ENCODE measurements at places on chromosomes 16 and 17.

GRCh38 chr17:63697341-63698286 lies 2.3 kb downstream of the LIMD2 start:
- peak; percentile 85 for DNase-seq

GRCh38 chr16:1174477-1175357 lies 21.8 kb downstream of the CACNA1H start:
- DNase-seq = no peak

DNA sequence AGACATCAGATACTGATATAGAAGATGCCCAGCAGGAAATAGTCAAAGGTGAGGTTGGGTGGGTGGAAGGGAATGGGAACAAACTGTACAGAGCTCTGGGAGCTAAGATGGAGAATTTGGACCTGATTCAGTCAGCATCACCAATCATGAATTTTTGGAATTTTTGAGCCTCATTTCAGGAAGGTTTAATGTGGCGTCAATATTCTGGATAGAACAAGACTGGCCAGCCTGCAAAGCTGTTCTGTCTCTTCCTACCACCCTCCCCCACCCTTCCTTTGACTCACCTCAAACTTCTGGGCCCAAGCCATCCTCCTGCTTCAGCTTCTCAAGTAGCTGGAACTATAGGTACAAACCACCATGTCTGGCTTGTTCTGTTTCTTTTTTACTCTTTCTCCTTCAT lies 32.6 kb downstream of the CTCF start:
- DNase-seq = no peak

DNA sequence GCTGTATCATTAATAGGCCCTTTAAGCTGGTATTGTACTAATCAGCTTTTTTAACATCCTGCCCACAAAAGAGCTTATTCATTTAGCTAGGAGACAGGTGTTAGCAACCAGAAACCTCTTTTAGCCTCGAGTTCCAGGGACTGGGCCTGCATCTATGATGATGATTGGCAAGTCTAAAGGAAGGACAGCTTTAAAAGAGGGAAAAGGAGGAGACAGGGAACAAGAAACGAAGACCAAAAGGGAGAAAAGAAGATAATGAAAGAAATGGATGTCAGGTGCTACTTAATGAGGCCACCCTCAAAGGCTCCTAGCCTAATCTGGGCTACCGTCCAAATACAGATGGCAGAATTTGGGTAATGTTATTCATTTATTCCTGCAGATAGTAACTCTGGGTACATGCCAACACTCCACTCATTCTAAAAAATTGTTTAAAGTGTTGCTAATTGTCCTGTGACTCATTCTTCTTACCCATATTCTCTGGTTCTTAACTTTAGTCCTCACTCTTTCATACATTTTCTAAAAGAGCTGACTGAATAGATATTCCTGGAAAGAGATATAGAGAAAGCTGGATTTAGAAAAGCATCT lies 18.7 kb upstream of the RFFL start:
- no peak for DNase-seq

DNA sequence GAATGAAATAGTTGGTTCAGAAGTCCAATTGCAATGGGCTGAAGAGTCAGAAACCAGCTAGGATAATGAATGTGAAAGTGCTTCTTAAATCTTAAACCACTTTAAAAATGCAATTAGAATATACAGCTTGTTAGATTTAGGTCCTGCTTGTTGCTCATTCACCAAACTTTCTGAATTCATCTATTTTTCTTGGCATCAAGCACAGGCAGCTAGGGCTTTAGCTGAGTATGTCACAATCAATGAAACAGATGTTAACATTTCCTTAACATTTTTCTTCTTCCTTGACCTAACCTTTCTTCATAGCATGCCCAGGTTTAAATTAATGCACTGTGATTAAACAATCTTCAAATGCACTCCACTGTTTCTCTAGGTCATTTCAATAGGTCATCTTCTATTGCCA lies 14.4 kb downstream of the KIF2B start:
- DNase-seq = no peak

- DNase-seq = peak; percentile 36
These were observed 13.5 kb upstream of the DHRS13 start for GRCh38 chr17:28916302-28916934.

GRCh38 chr16:24516900-24517669 lies 22.3 kb upstream of the RBBP6 start:
- peak; percentile 73 for DNase-seq

GRCh38 chr16:81834868-81835267 lies 55.8 kb downstream of the PLCG2 start:
- no peak for DNase-seq

DNA sequence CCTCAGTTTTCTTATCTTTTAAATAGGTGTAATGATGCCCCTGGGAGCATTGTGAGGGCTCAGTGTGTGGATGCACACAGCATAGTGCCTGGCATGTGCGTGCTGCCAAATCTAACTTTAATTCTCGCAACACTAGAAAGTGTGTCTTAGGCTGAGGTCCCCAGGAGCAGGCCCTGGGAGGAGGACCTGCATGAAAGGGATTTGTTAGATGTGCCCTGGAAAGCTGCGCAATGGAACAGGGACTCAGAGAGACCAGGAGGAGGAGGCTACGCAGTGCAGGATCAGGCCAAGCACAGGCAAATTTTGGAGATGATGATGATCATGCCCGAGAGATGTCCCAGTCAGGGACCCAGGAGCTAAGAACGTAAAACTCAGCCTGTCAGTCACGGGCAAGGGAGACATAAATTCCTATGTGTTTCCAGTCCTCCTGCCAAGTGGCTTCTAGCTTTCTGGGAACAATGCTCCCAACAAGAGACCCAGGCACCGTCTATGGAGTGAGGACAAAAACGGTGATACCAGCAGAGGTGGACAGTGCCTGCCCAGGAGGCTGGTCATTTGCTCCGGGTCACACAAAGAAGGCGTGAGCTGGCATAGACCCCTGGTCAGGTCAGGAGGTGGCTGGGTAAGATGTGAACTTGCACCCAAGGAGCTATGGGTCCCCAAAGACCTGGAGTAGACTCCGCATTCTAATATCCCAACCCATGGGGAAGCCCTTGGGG lies 352.2 kb upstream of the TNRC6C start:
- no peak for DNase-seq

Measured in naive thymus-derived CD8-positive, alpha-beta T cell (primary cell).